Panc1 (cell line): ENCODE measurements at places on chromosomes 3 and 15. TPM values are rescaled to one million over a fixed set of nuclear protein-coding genes. Genes with fewer than 3 reads are reported as not detected.
A peak's percentile ranks its signal among the peaks of the same experiment; 100 is the strongest.

DNA sequence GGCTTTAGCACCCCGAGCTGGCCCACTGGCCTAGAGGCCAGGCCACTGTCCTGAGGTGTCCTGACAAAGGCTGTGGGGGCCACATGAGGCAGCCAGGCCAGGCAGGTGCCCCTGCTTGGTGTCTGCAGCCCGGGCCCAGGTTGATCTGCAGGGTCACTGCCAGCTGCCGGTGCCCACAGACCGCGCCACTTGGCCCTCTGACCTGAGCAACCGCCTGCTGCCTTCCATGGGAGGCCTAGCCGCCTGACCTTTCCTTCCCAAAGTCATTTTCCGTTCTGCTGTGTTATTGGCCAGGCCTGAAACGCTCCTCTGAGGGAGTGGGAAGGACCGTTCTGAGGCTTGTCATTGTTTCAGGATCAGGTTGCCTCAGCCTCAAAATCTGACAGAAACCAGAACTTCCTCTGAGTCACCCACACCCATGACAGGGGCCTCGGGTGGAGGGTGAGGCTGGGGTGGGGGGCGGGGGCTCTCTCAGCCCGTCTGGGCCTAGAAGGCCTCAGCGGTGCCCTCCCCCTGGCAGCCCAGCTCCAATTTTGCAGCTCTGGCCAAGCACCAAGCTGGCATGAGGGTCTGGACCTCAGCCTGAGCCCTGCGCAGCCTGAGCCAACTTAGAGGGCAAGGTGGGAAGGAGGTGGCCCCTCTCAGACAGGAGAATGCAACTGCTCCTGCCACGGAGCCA is 140.7 kb upstream of the MEF2A start:
- no peak overlapping the region for H3K27ac ChIP-seq
- no peak for DNase-seq
- H3K36me3 ChIP-seq, result no peaks in the 10 kb centered on the region
- H3K27me3 ChIP-seq, result no peaks in the 10 kb centered on the region

- no peak for DNase-seq
- H3K4me3 ChIP-seq, result peak overlapping the region; percentile 80
- no peaks in the 10 kb centered on the region; the same call in 1 of the 2 replicates for H3K36me3 ChIP-seq
- H3K27ac ChIP-seq, result peak overlapping the region; percentile 91
Observed at GRCh38 chr15:40438712-40439111, 2.0 kb upstream of the BAHD1 start.

GRCh38 chr15:90191344-90191687 is 9.8 kb upstream of the SEMA4B start:
- no peak for DNase-seq
- no peaks in the 10 kb centered on the region for H3K36me3 ChIP-seq
- peak overlapping the region; percentile 93 for H3K27ac ChIP-seq
- H3K27me3 ChIP-seq, result no peaks in the 10 kb centered on the region
- peaks cover 63% of the 10 kb centered on the region for H3K4me1 ChIP-seq
- H3K4me3 ChIP-seq, result no peak overlapping the region

- no peaks in the 10 kb centered on the region for H3K27me3 ChIP-seq
- no peak overlapping the region for H3K27ac ChIP-seq
- no peaks in the 10 kb centered on the region for H3K36me3 ChIP-seq
- H3K4me3 ChIP-seq, result no peak overlapping the region
- no peaks in the 10 kb centered on the region for H3K4me1 ChIP-seq
Observed at GRCh38 chr15:62769604-62770003, 272.9 kb upstream of the TPM1 start.

DNA sequence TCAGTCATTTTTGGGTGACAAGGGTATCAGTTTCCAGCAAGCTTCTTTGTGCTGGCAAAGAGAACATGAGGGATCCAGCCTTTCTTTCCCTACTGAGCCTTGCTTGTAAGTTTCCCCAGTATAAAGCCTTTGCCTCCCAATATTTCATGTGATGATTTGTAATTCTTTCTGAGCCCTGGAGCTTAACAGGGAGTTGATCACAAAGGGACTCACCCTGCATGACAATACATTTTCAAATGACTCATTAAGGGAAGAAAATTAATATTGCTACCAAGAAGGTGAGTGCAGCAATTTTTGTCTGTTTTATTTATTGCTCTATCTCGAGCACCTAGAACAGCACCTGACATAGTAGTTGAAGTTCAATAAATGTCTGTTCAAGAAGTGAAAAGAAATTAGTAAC is 27.7 kb downstream of the OXSM start:
- no peak for DNase-seq
- H3K27ac ChIP-seq, result no peak overlapping the region
- no peak overlapping the region for H3K4me3 ChIP-seq
- H3K4me1 ChIP-seq, result no peaks in the 10 kb centered on the region
- no peaks in the 10 kb centered on the region for H3K27me3 ChIP-seq
- H3K36me3 ChIP-seq, result no peaks in the 10 kb centered on the region

DNA sequence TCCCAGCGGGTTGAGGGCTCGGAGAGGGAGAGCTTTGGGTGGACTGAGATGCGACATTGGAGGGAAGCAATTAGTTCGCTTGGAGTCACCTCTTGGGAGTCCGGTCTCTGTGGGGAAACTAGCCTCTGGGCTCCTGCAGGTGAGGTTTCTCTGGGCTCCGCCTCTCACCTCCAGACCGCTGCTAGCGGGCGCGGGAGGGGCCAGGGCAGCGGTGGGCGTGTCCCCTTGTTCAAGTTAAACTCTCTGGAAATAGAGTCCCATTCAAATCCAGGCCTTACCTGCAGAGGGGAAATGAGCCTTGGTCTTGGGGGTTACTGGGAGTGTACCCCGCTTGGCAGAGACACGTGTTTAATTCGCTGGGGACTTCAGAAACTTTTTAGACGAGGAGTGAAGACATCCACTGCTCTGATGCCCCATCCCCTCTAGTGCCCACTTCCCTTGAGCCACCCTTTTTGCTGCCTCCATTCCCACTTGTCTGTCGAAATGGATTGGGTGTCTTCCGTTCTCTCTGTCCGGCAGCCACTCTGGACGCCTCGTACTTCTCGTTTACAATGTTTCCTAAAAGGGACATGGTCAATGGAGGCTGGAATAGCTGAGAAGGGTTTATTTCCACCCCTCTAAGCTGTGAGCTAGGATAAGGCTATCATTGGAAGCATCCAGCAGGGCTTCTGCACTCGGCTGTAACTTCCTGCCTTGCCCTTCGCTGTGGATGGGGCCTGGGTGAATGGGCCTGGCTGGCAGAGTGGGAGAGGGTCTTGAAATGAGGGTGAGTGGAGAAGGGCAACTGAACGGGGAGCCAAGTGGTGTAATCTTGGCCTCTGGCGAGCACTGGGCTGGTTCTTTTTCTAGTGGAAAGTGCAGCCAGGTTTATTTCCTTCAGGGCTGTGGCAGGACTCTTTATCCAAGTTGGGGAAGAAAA is 1.1 kb downstream of the MITF start:
- H3K4me3 ChIP-seq, result peak overlapping the region; percentile 68
- H3K27ac ChIP-seq, result no peak overlapping the region; the same call in 1 of the 2 replicates
- no peak for DNase-seq

GRCh38 chr3:148759430-148759829 is 61.7 kb downstream of the AGTR1 start:
- no peak for DNase-seq
- no peak overlapping the region for H3K27ac ChIP-seq
- peaks cover 12% of the 10 kb centered on the region for H3K27me3 ChIP-seq
- H3K4me3 ChIP-seq, result no peak overlapping the region
- H3K36me3 ChIP-seq, result no peaks in the 10 kb centered on the region

- no peak overlapping the region for H3K27ac ChIP-seq
- no peaks in the 10 kb centered on the region for H3K27me3 ChIP-seq
- no peak for DNase-seq
- no peaks in the 10 kb centered on the region for H3K4me1 ChIP-seq
- no peaks in the 10 kb centered on the region for H3K36me3 ChIP-seq
Observed at GRCh38 chr15:95470529-95470928, 860.0 kb upstream of the NR2F2 start.

GRCh38 chr15:59304034-59304795 is 68.5 kb downstream of the MYO1E start:
- H3K36me3 ChIP-seq, result no peaks in the 10 kb centered on the region
- H3K4me3 ChIP-seq, result peak overlapping the region; percentile 5; the same call in 1 of the 2 replicates
- peaks cover 72% of the 10 kb centered on the region for H3K4me1 ChIP-seq
- no peak for DNase-seq
- H3K27me3 ChIP-seq, result no peaks in the 10 kb centered on the region

- no peak for DNase-seq
- H3K4me3 ChIP-seq, result no peak overlapping the region
- no peaks in the 10 kb centered on the region for H3K27me3 ChIP-seq
- no peaks in the 10 kb centered on the region for H3K36me3 ChIP-seq
- no peak overlapping the region for H3K27ac ChIP-seq
- H3K4me1 ChIP-seq, result no peaks in the 10 kb centered on the region
Observed at GRCh38 chr3:116553355-116553754, 108.1 kb upstream of the LSAMP start.

DNA sequence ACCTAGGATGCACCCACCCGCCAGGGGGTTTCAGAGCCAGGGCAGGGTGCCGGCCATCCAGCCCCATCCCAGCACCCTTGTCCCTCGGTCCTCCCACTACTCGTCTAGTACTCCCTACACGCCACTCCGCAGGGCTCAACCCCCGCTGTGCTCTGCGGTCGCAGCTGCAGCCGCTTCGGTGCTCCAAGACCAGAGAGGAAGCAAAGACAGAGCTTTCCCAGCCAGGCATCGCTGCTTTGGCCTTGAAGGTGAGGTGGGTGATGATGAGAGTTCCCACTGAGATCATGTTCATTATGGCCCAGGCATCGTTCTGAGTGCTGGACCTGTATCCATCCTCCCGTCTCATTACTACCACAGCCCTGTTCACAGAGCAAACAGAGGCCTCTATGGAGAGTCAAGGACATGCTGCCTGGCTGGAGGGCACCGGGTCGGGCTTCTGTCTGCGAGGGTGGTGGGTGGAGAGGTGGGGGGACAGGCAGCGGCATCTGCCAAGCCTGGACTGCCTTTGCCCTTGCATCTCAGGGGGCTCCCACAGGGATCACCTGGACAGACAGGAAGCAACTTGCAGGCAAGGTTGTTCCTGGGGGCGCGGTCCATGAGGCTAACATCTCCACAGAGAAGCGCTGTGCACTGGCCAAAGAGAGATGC is 66.9 kb downstream of the KLF13 start:
- H3K36me3 ChIP-seq, result no peaks in the 10 kb centered on the region
- H3K4me3 ChIP-seq, result no peak overlapping the region
- H3K27ac ChIP-seq, result no peak overlapping the region
- peaks cover 13% of the 10 kb centered on the region for H3K4me1 ChIP-seq
- no peaks in the 10 kb centered on the region for H3K27me3 ChIP-seq

- no peak overlapping the region for H3K4me3 ChIP-seq
- no peaks in the 10 kb centered on the region for H3K36me3 ChIP-seq
- no peak overlapping the region for H3K27ac ChIP-seq
- H3K4me1 ChIP-seq, result peaks cover 3% of the 10 kb centered on the region
- DNase-seq, result no peak
- no peaks in the 10 kb centered on the region for H3K27me3 ChIP-seq
Observed at GRCh38 chr15:44034334-44034733, 160.7 kb downstream of the FRMD5 start.

- H3K4me3 ChIP-seq, result no peak overlapping the region
- no peaks in the 10 kb centered on the region for H3K4me1 ChIP-seq
- no peak overlapping the region for H3K27ac ChIP-seq
- no peaks in the 10 kb centered on the region for H3K36me3 ChIP-seq
- H3K27me3 ChIP-seq, result peaks cover 7% of the 10 kb centered on the region
Observed at GRCh38 chr15:76127169-76127568, 67.4 kb downstream of the TMEM266 start.

- H3K27me3 ChIP-seq, result no peaks in the 10 kb centered on the region
- peak overlapping the region; percentile 90 for H3K4me3 ChIP-seq
- peaks cover 3% of the 10 kb centered on the region for H3K36me3 ChIP-seq
- DNase-seq, result no peak
- H3K27ac ChIP-seq, result peak overlapping the region; percentile 97
Observed at GRCh38 chr3:128488636-128488990, 4.4 kb downstream of the GATA2 start.

DNA sequence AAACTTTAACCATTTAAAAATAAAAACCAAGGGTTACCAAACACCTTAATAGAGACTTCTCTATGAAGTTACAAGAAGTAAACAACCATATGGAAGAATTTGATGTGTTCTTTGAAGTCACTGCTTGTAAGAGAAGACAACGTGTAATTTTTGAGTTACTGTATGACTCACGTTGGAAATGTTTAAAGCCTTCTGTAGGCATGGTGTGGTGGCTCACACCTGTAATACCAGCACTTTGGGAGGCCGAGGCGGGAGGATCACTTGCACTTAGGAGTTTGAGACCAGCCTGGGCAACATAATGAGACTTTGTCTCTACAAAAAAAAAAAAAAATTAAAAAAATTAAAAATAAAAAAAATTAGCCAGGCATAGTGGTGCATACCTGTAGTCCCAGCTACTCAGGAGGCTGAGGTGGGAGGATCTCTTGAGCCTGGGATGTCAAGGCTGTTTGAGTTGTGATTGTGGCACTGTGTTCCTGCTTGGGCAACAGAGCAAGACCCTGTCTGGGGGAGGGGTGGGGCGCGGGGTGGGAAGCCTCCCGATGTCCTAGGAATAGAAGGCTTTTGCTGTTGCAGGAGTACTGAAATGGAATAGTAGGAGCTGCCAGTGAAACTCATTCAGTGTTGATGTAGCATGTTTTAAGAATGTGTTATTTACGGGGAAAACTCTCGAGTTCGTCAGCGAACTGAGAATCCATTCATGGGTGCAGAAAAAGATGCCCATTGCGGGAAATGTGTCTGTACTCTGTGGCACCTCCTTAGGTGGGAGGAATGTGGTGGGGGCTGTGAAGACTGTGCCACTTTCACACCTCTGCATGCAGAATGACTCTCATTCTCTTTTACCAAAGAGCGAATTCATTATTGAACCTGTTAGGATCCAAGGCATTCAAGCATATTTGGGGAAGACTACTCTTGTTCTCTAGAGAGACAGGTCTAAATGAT is 134.2 kb downstream of the FNDC3B start:
- no peaks in the 10 kb centered on the region for H3K36me3 ChIP-seq
- no peak for DNase-seq
- H3K4me3 ChIP-seq, result no peak overlapping the region
- peaks cover 84% of the 10 kb centered on the region for H3K4me1 ChIP-seq

SST gene
- not detected for total RNA-seq

EFCAB12 gene
- total RNA-seq, result 0.54 TPM

STXBP5L gene
- total RNA-seq, result 0.05 TPM

KBTBD8 gene
- total RNA-seq, result 0.98 TPM

JAGN1 gene
- 19.9 TPM for total RNA-seq

CYP1A2 gene
- not detected for total RNA-seq
